ENCODE measurements at places on chromosomes 16 and 17.

- no peak for DNase-seq
Measured at GRCh38 chr17:29291163-29291752, 2.7 kb downstream of the NUFIP2 start.

- DNase-seq, result no peak
Measured at GRCh38 chr17:17035920-17036523, 6.2 kb upstream of the MPRIP start.

DNA sequence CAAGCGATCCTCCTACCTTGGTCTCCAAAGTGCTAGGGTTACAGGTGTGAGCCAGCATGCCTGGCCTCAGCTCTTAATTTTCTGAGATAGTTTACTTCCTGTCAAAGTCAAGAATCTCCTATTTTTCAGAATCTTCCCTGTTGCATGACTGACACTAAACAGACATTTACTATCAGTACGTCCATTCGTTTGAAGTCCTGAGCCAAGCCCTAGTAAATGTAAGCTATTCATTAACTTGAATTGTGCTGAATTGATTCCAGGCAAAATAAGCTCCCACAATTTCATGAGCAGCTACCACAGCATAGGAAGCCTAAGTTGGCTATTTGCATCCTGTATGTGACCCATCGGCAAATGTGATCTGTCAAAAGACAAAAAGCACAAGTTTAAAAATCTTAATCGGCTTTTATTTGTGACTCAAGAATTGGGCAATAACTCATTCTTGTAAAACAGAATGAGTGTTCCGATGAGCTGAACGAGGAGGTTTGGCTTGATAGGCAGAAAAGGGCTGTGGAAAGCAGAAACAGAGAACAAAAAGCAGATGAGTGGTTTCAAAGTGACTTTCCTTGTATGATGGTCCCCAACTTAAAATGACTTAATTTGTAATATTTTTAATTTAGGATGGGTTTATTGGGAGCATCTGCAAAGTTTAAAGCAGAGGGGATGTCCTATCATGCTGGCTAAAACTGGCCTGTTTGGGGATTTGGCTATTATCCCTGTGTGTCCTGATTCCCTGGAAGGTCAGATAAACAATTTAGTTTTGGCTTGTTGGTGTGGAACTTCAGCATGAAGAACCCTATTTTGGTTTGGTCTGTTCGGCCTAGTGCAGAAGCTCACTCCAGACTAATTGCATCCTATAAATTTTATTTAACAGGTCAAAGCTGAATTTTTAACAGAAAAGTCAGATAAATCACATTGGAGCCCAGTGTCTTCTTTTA, 14.2 kb downstream of the RNF112 start:
- DNase-seq, result no peak

GRCh38 chr16:2152695-2153506, 2.7 kb upstream of the TRAF7 start:
- no peak for DNase-seq

DNA sequence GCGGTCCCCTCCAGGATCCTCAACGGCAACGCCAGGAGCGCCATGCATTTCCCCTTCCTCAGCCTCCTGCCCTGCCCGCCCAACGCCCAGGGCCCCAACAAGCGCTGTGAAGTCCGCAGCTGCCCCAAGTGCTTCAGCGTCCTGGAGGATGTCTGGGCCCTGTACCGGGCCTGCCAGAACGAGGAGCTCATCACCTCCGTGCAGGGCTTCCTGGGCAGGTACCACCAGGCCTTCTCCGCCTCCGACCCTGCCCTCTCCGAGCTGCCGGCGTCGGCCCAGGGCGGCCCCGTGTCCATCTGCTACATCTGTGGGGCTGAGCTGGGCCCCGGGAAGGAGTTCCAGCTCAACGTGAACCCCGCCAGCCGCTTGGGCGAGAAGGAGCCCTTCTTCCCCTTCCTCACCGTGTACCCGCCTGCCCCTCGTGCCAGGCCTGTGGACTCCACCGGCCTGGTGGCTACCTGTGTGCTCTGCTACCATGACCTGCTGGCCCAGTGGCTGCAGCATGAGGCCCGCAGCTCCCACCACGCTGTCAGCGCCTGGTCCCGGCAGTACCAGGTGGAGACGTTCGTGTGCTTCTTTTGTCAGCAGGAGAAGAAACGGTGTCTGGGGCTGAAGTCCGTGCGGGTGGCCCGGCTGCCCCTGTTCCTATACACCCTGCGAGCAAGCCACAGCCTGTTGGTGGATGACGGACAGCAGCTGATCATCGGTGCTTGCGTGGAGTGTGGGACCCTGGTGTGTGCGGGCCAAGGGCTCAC, 58.9 kb upstream of the CIBAR2 start:
- no peak for DNase-seq

All from right forelimb (tissue), 1 donor.